Adipocyte (in vitro differentiated cells): ENCODE measurements at places on chromosomes 2 and 18.

DNA sequence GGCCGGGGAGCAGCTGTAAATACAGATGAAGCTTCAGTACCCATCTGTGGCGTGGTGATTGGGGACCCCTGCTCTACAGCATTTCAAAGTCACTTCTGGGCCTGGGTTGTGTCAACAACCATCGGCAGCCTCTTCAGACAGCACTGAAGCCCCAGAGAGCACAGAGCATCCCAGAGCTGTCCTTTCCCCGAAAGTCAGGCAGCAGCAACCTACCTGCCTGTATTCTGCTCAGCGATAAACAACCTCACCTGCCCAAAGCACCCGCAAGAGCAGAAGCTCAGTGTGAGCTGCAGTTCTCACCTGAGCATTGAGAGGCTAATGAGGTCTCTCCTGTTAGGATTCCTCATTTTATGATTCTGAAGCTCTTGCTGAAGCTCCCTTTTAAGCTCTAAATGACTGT is 19.3 kb downstream of the TRABD2A start:
- no peak for DNase-seq

GRCh38 chr2:120863661-120864320 is 128.1 kb downstream of the GLI2 start:
- DNase-seq, result peak; percentile 35

DNA sequence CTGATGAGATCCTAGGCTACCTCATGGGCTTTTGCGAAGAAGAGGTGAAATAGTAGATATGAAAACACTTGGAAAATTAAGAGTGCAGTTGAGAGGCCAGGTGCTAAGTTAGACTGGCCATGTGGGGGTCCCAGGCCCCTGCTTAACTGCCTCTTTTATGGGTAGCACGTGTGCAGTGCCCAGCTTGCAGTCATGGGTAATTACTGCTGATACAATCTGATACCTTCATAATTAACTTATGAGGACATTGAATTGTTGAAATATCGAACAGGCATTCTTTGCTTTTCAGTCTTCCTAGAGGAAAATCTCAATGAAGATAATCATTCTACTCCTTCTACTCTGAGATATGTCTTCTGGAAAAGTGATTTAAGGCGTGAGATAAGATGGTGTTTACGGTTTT is 11.6 kb downstream of the TRAF3IP1 start:
- DNase-seq, result no peak

DNA sequence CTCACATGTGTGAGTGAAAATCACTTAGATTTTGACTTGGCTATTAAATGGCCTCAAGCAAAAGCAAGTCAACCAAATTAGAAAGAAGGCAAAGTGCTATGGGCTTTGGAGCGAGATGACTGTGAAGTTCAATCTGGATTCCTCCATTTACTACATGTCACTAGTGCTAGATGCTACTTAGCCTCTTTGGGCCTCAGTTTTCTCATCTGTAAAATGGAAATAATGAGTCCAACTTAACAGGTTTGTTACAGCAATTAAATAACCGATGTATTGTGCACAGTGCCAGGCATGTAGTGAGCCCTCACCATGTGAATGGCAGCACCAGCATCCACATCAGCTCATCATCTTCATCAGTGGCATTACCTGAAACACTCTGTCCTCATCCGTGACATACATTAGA is 376.3 kb downstream of the MTX2 start:
- no peak for DNase-seq

GRCh38 chr2:173667014-173667413 is 298.2 kb downstream of the SP3 start:
- no peak for DNase-seq

GRCh38 chr2:183224948-183225347 is 100.7 kb downstream of the NUP35 start:
- peak; percentile 64 for DNase-seq

DNA sequence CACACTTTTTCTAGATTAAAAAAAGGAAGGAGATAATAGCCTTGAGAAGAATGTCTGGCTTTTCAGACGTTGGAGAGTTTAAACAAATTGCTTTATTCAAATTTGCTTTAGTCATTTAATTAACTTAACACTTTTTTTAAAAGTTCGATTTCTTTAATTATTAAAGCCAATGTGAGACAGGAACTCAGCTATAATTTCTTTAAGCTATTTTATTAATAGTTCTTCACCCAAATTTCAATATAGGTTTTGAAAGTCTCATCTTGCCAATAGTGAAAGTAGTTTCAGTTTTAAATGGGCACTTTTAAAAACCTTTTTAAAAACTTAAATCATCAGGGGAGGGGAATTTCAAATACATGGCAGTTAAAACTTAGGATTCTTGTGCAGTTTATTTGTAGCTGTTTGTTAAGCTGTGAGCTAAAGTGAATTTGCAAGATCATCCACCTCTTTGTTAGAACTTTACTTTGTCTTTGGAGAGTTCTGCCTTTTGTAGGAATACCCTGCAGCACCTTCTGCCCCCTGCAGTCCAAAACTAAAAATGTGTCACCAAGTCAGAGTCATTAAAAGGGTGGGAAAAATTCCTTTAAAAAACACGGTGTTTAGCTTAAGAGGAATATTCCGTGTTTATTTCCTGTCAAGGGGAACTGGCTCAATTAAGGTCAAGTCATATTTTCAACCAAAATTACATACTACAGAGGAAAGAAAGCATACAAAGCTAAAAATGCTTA is 4.6 kb downstream of the TGIF1 start:
- peak; percentile 79 for DNase-seq

DNA sequence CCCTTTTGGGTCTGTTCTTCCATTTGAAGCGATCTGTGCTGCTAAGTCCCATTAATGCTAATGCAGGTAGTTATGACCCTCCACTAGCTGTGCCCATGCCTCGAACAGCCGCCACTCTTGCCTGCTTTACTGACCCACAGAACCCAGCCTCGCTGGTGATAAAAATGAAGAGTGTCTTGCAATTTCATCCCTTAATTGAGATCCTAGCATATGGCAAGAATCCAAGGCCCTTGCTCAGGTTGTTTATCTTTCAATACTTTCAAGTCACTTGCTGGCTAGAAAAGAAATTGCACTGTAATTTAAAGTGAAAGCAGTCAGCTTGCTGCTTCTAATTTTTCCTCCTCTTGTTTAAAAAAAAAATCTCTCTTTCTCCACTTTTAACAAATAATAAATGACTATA is 73.6 kb downstream of the ZNF521 start:
- DNase-seq, result peak; percentile 16

DNA sequence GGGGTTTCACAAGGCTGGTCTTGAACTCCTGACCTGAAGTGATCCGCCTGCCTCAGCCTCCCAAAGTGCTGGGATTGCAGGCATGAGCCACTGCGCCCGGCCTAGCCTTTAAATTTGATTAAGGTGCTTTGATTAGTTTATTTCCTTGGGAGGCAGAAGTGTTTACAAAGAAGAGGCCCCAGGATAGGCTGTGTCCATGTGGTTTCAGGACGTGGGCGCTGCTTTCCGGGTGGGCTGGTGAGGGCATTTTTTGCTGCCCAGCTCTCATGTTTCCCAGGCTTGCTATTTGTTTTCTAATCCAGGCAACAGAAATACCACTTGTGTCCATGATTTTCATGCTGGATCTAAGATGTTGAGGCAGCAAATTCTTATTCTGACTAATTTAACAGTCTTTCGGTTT is 124.2 kb downstream of the SH3RF3 start:
- DNase-seq, result no peak

DNA sequence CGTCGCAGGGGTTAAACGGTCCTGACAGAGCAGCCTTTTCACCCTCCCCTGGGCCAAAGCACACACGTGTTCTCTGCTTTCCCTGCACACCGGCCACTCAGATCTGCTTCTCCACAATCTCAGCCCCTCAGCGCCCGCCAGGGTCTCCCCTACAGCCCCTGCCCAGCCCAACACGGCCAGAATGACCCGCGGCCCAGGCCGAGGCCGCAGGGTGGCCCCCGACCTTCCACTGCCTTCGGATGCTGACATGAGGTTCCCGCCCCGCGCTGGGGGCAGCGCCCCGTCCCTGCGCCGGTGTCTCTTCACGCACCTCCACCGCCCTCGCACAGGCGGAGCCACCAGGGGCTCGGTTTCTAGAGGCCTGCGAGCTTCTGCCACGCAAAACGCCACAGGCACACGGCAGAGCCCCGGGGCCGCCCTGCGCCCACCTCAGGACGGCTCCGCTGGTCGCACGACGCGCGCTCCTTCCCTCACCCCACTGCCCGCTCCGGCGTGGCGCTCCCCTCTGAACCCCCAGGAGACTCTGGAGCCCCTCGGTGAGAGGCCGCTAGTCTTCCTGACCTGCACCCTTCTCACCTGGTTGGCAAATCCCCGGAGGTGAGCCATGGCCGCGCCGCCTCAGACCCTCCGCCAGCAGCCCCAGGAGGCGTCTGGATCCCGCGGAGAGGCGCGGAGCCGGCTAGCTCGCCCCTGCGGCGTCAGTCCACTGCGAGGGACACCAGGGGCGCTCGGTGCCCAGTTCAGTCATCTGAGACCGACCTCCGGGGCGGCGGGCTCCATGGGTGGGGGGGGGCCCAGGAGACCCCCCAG is 749 bp downstream of the STK25 start:
- DNase-seq, result peak; percentile 77

DNA sequence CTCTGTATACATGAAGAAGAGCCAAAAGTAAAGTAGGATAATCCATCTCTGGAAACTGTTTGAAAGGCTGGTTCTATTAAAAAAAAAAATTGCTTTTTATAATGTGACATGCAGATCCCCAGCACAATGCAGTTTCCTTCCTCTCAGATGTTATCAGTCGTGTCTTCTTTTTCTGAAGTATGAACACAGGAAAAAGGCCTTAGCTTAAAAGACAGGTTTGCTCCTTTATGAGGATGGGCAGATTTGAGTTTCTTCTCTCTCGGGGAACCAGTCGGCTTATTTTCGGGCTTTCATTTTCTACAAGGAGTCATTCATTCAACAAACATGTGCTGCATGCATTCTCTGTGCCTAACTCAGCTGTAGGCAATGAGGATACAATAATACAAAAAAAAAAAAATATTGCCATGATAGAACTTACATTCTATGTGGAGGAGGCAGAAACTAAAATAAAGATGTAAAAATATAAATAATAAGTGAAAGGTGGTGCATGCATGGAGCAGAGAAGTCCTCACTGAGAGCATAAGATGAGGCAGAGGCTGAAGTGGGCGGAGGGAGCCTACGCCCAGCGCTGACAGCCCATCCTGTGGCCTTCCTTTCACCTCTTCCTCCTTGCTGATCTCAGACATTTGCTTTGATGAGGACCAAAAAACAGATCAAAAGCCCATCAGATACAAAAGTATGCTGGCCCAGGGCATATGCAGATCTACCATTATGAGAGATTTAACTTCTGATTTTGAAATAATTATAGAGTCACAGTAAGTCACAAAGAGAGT is at the start of gene CD226:
CD226 (minus strand) TSS at position 513 of the 773 bp plus-strand sequence; CDS start at position 46, 467 bp downstream.
- DNase-seq, result no peak

GRCh38 chr2:24745825-24746224 is 47.4 kb downstream of the PTRHD1 start:
- no peak for DNase-seq

GRCh38 chr2:53575721-53576124 is 191.9 kb upstream of the CHAC2 start:
- no peak for DNase-seq

DNA sequence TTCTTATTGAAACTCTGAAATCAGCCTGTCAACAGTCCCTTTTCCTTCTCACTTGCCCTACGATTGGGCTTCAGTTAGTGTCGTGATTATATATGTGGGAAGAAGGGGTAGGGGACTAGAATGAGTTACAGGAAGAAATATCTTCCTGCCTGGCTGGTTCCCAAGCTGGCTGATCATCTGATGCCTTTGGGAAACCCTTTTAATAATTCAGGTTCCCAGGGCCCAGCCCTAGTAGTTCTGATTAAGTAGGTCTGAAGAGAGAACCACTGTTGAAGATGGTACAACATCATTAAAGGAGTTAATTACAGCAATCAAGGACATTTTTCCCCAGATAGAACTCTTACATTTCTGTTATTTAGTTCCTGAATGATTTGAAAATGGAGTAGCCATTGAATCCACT is 110.1 kb upstream of the EML6 start:
- no peak for DNase-seq

- no peak for DNase-seq
These were observed 312.8 kb downstream of the EXOC6B start for GRCh38 chr2:72513011-72513410.

- DNase-seq, result peak; percentile 60
These were observed 80.0 kb upstream of the TMEM200C start for GRCh38 chr18:5975111-5976002.

- peak; percentile 87 for DNase-seq
These were observed 2.2 kb downstream of the SEPTIN10 start for GRCh38 chr2:109611467-109612095.

GRCh38 chr2:209956271-209956670 is 46.2 kb upstream of the RPE start:
- no peak for DNase-seq

GRCh38 chr2:211259831-211260476 is 703.6 kb downstream of the CPS1 start:
- no peak for DNase-seq

- DNase-seq, result peak; percentile 90
These were observed 5.2 kb downstream of the TMEM127 start for GRCh38 chr2:96260387-96261260.

DNA sequence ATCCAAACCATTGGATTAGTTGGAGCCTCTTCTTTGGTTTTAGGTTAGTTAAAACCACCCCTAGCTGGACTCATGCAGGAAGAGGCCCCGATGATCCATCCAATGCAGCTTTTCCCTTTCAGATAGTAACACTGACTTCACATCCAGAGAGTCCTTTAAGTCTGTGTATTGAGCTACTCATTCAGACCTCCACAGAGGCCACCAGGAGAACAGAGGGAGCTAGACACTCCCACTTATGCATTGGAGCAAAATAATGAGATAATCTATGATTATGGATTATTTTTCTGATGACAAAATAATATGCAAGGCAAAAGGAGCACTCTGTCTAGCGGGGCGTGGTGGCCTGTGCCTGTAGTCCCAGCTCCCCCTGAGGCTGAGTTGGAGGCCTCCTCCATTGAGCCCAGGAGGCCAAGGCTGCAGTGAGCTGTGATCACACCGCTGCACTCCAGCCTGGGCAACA is 1.6 kb upstream of the ROCK2 start:
- DNase-seq, result no peak

- DNase-seq, result peak; percentile 88
These were observed 1.4 kb downstream of the PSME4 start for GRCh38 chr2:53969285-53969967.

DNA sequence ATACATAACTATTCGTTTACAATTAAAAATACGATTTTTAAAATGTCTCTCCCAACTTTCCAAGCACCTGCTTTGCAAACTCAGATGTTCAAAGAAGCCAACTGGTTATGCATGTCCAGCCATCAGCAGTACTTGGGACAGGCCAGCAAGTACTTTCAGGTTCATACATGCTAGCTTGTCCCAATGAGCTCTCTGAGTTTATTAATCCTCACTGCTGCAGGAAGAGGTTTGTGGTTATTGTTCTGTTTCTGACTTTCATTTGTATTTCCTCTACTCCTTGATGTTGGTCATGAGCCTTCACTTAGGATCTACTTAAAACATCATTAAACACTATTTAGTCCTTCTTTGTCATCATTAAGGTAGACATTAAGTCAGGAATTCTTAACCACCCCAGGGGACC is 374.1 kb downstream of the LRATD1 start:
- DNase-seq, result no peak
